Stimulated activated CD4-positive, alpha-beta T cell treated with anti-CD3 and anti-CD28 coated beads, Interleukin-1b, Interleukin-23, amount 100 ng/mL, for 1 hour (primary cell): ENCODE measurements at places on chromosomes 6 and 20.

DNA sequence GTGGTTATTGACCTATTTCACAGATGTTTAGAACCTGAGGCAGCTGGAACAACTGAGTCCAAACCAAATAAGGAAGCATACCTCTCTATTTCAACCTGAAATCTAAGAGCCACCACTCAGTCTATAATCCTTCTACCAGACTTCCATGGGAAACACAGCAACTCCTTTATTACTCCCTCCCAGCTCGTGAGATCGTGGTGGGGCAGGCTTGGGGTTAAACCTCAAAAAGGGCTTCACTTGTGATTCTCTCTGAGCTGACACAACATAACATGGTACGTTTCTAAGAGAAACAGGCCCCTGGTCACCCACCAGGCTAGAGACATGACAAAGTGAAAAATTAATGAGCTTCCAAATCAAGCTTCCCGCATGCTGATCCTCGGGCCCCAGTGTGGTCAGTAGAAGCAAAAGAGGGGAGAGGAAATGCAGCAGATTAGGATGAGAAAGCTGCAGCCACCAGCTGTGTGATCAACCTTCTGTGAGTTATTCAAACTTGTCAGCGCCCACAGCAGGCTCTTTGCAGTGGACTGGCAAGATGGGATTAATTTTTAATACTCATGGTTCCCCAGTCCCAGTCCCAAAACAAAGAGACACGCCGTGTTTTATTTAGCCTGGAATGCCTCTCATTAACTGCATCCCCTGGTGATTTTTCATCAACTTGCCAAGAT lies 9.3 kb downstream of the PKHD1 start:
- DNase-seq = no peak

- DNase-seq = no peak
These were observed 14.8 kb downstream of the SLCO4A1 start for GRCh38 chr20:62656919-62657588.

DNA sequence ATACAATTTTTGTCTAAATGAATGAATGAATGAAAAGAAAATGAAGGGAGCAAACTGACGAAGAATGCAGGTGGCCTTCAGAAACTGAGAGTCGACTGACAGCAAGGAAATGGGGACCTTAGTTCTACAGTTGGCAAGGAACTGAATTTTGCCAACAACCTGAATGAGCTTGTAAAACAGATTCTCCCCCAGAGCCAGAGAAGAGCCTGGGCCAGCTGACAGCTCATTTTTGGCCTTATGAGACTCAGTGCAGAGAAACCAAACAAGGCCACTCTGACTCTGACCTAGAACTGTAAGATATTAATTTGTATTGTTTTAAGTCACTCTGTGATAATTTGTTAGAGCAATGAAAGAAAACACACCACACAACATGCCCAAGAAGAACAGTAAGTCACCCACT lies 21.8 kb downstream of the MAN1A1 start:
- no peak for DNase-seq

GRCh38 chr6:131931063-131931750 lies 20.0 kb downstream of the CCN2 start:
- no peak for DNase-seq

GRCh38 chr6:16999491-17000436 lies 102.1 kb upstream of the STMND1 start:
- DNase-seq = no peak

DNA sequence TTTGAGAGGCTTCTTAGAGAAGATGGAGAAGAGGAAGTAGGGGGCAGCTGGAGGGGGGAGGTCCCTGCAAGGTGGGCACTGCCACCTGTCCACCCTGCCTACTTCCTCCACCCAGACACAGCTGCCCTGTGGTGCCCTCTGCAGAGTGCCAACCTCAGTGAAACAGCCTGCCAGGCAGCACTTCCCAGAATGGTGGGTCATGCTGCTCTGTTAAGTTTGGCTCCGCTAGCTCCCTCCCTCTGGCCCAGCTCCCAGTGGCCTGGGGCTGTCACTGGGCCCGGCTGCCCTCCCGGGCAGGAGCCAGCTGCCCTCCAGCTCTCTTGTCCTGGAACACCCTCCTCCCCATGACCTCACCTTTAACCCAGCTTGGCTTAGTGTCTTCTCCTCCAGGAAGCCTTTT lies 5.1 kb upstream of the EPB41L1 start:
- DNase-seq = no peak

GRCh38 chr6:166747644-166748595 lies 120.9 kb upstream of the RPS6KA2 start:
- DNase-seq = no peak

GRCh38 chr6:142015011-142015410 lies 117.7 kb upstream of the GJE1 start:
- no peak for DNase-seq

DNA sequence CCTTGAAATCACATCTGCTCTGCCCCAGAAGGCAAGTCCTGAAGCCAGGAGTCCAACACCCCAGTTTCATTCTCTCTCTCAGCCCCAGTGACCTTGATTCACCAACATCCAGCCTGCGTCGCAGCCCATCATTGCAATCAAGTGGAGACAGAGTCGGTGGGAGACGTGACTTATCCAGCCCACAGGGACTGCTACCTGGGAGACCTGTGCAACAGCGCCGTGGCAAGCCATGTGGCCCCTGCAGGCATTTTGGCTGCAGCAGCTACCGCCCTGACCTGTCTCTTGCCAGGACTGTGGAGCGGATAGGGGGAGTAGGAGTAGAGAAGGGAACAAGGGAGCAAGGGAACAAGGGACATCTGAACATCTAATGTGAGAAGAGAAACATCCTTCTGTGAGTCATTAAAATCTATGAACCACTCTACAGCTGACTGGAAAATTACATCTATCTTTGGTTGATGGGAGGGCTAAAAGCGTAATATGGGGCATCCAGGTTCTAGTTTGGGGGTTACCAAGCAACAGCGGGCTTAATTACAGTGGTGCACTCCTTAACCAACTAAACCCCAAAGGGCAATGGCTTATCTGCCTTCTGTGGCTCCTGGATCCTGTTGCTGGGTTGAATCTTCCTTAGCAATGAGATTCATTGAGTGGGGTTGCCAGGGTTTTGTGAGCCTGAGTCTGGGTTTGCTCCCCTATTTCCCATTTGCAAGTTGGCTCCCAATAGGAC lies 2.5 kb downstream of the LY6G6D start:
- DNase-seq = no peak

GRCh38 chr6:136440203-136440602 lies 110.0 kb downstream of the MAP7 start:
- no peak for DNase-seq

DNA sequence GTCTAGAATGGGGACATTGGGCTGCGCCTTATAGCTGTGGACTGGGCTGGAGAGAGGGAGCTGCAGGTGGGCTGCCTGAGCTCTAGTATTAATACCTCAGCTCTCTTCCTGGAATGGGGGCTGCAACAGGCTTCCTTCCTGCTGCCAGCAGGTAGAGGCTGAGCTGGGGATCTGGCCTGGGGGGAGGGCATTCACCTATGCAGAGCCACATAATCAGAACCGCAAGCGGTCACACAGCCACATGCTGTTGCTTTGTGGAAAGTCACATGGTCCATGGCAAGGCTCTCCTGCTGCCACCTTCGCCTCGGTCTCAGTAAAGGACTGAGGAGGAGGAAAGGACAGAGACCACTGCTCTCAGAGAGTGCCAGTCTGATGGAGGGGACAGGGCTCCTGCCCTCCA lies 35.7 kb downstream of the ITPR3 start:
- no peak for DNase-seq

DNA sequence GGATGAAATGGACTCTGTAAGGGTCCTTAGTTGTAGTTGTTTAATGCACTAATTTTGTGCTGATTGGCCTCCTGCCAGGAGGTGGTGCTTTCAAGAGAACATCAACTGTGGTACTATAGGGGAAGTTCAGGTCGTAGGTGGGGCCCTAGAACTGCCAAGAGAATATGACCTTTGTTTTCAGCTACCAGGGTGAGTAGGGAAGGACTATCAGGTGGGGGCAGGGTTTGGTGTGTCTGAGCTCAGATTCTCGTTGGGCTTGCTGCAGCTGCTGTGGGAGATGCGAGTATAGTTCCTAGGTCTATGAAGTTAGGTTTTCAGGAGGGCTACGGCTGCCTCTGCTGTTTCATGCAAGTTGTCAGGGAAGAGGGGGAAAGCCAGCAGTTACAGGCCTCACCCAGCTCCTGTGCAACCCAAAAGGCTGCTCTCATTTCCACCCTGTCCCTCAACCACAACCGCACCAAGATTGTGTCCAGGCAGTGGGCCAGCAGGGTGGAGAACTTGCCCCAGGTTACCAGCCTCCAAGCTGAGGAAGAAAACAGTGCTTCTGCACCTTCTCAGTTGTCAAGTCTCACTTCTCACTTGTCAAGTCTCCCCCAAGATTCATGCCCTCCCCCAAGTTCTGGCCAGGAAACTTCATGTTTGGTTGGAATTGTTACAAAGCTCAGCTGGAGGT lies 626.5 kb upstream of the MAP3K7 start:
- DNase-seq = no peak

GRCh38 chr6:140319209-140319608 lies 944.8 kb upstream of the CITED2 start:
- no peak for DNase-seq

GRCh38 chr6:169960886-169961611 lies 209.6 kb downstream of the ERMARD start:
- DNase-seq = no peak

GRCh38 chr20:39651645-39652325 lies 689.6 kb downstream of the DHX35 start:
- no peak for DNase-seq

GRCh38 chr6:28737750-28738395 lies 185.9 kb downstream of the TRIM27 start:
- no peak for DNase-seq

GRCh38 chr6:11586536-11586935 lies 49.0 kb downstream of the TMEM170B start:
- no peak for DNase-seq

DNA sequence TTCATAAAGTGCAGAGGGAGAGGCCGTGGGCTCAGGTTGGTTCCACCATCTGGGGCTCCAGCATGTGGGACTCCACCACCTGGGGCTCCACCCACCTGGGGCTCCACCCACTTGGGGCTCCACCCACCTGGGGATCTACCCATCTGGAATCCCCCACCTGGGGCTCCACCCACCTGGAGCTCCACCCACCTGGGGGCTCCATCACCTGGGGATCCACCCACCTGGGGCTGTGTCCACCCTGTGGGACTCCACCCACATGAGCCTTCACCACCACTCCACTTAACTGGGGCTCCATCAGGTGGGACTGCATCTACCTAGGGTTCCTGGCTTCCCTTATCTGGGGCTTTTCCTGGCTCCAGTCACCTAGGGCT lies 226.0 kb upstream of the CDYL start:
- no peak for DNase-seq

GRCh38 chr6:158174514-158174913 lies 6.4 kb downstream of the GTF2H5 start:
- no peak for DNase-seq
